ENCODE measurements at places on chromosomes 2 and 18.
A peak's percentile ranks its signal among the peaks of the same experiment; 100 is the strongest.

- DNase-seq = peak; percentile 89
These were observed 154.2 kb downstream of the DCDC2C start for GRCh38 chr2:3857576-3857975.

- peak; percentile 76 for DNase-seq
These were observed 403 bp downstream of the MAP2 start for GRCh38 chr2:209424199-209424701.

GRCh38 chr2:140529706-140530105 is 1601.1 kb downstream of the LRP1B start:
- no peak for DNase-seq

DNA sequence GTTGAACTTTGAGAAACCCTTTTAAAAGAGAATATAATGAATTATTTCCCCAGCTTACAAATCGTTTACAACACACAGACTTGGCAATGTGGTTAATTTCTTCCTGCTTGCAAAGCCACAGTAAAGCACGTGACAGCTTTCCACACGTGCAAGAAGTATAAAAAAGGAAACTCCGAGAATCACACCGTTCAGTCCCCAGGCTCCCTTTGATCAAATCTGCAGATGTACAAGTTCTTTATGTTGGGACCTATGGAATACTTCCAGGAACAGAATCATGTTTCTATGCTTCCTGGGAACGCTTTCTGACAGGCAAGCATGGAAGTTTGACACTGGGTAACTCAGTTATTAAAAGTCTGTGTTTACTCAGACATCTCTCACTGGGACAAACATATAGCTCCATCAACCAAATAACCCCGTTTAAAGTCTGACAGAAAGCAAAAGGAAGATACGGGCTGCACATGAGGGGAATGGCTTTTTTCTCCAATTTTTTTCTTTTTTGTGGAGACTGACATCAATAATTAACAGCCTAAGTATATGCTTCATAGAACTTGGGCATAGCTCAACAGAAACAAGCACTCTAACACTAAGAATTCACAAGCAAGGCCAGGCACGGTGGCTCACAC is 134.8 kb downstream of the EIPR1 start:
- no peak for DNase-seq

DNA sequence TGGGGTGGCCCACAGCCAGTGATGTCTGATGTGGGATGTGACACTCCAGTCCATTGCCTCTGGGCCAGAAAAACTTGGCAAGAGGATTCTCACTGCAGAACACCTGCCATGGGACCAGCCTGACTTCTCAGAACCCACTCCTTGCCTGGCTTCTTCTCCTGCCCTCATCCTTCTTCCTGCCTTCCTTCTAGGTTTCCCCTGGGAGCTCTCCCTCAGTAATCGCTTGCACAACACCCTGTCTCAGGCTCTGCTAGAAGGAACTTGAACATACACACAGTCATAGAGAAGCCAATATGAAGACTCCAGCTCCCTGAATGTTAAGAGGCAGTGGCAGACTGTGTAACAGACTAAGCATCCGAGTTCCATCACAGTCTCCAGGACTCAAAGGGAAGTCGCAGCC is 4.3 kb upstream of the COL6A3 start:
- no peak for DNase-seq

- no peak for DNase-seq
These were observed 29.5 kb downstream of the EPB41L5 start for GRCh38 chr2:120042359-120042758.

DNA sequence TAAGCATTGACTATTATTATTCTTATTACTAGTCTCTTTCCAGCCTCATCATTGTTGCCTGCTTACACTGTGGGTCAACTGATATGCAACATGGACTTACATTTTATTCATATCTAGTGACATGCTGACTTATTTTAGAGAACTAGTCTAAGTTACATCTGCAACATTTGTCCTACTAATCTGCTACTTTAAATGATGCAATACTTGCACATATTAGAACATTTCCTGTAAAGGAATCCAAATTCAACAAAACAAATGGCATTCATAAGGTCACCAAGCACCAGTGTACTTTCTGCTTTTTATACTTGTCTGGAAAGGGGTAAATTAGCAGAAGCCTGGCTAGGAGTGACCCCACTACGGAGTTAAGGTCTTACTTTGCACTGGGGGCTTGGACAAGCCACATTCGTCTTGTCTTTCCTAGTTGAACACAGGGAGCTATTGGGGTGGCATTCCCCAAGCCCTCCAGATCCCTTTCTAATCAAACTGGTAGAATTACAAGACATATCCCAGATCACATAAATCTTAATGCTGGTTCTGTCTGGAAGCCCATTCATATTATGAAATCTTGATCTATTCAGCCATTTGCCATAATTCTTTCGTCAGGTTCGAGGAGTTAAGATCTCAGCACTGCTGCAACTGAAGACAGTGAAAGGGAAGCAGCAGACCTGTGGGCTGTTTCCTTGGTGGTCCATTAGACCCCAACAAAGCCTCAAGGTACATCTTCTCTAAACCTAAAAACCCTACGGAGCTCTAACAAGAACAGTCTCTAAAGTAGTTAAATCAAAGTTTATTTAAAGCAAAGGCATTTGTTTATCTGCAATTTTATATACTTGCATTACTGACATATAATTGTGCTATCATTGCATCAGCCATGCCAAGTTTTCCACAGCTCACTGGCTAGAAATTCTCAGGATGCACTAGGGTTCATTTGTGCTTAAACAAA is 49.9 kb upstream of the RTN4 start:
- no peak for DNase-seq

DNA sequence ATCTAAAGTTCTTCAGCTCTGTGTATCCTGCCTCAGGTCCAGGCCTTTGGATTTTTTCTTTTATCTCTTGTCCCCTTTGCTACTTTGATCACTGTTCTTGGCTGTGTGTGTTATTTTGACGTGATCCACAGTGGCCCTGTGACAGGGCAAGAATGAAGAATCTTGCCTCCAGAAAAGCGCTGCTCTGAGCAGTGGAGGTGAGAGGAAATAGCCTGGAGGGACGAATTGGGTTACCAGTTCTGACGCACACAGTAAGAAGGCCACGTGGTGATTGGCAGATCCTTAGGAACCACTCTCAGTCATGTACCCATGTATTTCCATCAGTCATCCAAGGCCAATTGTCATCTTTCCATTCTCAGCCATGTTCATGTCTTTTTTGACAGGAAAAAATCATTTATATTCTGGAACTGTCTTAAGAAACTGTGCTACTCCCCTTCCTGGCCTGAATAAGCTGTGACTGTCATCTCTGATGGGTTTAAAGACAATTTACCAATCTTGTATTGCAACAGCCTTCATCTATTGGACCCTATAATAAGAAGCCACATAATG is 47.6 kb downstream of the MAPK4 start:
- DNase-seq = no peak

DNA sequence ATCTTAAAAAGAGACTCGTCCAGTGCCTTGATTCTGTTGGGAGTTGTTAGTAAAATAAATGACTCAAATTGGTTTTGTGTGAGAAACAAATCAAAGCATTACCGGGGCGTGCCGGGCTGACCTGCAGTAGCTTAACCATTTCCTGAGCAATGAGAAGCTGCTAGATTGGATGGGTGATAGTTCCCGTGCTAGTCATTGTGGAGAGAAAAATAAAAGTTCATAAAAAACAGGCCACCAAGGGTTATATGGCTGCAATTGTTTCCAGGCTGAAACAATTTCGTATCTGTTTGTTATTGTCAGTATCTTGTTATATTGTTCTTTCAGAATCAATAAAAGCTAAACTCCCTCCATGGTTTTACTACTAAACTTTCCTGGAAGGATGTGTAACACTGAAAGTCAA is 314.4 kb downstream of the MTX2 start:
- DNase-seq = no peak

GRCh38 chr2:110115291-110116032 is at the start of gene MALL:
MALL (minus strand) TSS chr2:110115822; CDS start chr2:110115792, 30 bp downstream.
- DNase-seq = peak; percentile 75

GRCh38 chr2:40507432-40507831 is 55.5 kb upstream of the SLC8A1 start:
- no peak for DNase-seq

- no peak for DNase-seq
These were observed 76.2 kb upstream of the CHRNA1 start for GRCh38 chr2:174840436-174840835.

DNA sequence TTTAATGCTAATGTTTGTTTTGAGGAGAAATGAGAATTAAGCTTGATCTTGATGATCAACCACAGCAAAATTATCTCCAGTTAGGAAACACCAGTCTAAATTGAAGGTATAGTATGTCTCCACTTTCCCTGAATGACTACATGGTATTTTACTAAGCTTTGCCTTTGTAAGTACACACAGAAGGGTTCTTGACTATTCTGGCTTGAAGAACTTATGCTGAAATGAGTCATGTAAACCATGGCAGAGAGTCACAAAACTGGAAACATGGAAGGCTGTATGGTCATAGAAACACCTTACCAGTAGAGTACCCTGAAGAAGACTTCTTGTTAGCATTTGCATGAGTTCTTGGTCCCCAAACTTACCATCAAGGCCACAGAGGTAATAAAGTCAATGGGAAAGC is 250.5 kb downstream of the SLC8A1 start:
- DNase-seq = no peak

DNA sequence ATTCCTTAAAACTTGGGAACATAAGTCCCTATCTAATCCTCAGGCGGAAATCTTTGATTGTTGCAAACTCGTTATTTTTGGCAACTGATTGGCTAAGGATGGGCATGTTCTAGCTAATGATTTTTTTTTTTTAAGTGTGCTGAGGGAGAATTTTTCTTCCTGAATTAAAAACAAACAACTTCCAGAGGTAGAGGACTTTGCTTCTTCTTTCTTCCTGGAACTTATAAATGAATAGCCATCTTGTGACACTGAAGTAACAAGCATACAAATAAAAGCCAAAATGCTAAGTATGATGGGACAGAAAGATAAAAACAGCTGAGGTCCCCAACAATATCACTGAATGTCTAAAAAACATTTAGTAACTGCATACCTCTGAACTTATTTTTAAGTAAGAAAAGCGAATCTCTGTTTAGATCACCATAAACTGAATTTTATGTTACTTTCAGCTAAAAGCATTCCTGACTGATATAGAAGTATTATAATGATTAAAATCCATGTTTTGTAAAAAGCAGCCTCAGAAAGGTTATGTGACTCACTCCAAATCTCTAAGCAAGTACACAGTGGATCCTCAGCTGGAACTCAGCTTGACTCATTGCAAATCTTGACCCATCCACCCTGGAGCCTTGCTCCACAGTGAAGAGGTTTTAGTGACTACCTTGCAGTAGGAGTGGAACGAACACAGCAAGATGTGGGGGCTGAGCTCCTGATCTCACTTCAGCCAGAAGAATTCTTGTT is 344.4 kb downstream of the CLIP4 start:
- DNase-seq = no peak

GRCh38 chr2:166653185-166653813 is 159.2 kb upstream of the SCN7A start:
- peak; percentile 92 for DNase-seq

GRCh38 chr18:41113885-41114482 is 841.0 kb upstream of the PIK3C3 start:
- no peak for DNase-seq

DNA sequence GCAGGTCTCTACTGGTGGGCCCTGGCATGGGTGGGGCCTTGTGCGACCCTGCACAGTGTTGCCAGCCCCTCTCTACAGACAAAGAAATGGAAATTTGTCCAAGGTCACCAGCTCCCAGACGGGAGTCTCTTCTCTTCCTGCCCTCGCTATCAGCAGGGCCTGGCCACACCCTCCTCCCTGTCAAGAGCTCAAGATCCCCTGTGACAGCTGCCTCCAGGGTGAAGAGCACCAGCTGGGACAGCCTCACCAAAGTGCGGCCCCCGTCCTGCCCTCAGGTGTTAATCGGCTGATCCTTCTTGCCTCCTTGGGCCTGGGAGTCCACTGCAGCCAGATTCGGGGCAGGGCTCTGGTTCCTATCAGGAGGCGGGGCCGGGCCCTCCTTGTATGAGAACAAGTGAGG is 259.1 kb downstream of the TWIST2 start:
- no peak for DNase-seq

GRCh38 chr2:118237451-118237850 is 149.2 kb downstream of the INSIG2 start:
- no peak for DNase-seq

Measured in NCI-H345 (cell line).